ENCODE measurements at places on chromosomes 4 and X.

DNA sequence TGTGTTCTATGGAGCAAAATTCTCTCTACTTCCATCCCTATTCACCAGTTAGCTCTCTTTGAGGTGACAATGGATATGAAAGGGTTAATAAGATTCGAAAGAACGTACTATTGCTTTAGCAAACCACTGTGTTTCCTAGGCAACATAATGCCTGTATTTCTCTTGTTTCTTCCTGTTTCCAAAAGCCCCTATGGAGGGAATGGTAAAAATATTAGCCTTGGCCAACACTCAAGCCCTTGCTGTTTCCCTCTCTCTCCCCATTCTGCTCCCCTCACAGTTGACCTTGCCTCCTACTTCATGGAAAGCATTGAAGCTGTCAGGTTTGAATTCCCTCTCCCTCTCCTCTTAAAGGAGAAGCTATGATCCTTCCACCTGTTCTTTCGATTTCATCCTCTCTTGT lies 9.6 kb upstream of the PGRMC1 start:
- DNase-seq = no peak

- no peak for DNase-seq
These were observed 2.8 kb upstream of the TIFA start for GRCh38 chr4:112288455-112288854.

DNA sequence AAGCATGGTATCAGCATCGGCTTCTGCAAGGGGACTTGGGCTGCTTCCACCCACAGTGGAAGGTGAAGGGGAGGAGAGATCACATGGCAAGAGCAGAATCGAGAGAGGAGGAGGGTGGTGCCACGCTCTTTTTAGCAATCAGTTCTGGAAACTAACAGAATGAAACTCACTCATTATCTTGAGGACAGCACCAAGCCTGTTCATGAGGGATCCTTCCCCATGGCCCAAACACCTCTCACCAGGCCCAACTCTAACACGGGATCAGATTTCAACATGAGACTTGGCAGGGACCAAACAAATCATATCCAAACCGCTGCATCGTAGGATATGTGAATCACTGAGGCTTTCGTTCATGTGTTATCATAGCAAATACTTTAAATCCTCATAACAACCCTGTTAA lies 125.5 kb downstream of the GPC3 start:
- no peak for DNase-seq

DNA sequence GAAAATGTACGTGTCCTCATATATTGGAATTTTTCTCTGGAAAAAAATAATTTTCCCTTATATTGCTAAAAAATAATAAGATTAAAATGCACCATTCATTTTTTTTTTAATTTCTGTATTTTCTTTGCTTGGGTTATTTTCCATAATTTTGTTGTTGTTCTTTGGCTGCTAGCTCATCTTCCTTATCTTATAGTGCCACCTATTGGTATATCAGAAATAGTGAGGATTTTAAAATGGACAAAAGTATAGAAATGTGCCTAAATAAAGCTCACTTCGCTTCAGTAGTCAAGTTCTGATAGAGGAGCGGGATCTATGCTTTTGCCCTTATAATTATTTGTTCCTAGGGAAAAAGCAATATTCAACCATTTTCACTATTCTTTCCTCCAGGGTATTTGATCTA lies 134.8 kb downstream of the NAP1L3 start:
- no peak for DNase-seq

GRCh38 chr4:183600189-183600685 lies 58.7 kb downstream of the RWDD4 start:
- DNase-seq = no peak

GRCh38 chr4:20832826-20833225 lies 132.6 kb downstream of the PACRGL start:
- DNase-seq = no peak

GRCh38 chrX:107675823-107676555 lies 47.7 kb downstream of the PRPS1 start:
- DNase-seq = peak; percentile 3

DNA sequence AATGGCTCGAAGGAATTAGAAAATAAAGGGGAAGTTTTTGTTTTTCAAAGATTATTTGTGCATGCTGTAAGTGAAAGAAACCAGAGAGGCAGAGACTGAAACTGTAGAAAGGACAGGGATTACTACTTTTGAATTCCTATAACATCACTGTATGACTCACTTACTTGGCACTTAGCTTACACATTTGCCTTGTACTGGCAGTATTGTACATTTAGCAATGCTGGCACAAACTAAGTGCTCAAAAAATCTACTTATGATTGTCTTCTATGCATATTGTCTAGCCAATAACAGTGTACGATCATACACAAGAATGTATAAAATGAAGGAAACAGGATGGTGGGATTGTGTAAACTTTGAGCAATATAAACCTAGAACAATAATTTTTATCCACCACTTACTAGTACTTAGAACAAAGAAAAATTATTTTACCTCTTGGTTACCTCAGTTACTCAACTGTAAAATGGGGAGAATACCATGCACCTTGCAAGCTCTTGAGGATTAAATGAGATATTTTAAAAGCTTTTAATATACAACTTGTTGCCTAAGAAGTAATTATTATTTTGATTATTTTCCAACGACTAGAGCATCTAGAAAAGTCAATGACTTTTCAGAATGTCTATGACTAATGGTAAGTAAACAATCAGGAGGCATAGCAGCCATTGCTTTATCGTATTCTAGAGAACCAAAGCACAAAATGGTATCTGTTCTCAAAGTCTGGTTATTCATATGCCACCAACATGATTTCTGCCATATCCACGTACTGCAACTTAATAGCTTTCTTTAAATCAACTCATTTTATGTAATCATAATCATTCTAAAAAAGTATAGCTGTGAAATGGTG lies 4.7 kb downstream of the FAM120C start:
- no peak for DNase-seq

DNA sequence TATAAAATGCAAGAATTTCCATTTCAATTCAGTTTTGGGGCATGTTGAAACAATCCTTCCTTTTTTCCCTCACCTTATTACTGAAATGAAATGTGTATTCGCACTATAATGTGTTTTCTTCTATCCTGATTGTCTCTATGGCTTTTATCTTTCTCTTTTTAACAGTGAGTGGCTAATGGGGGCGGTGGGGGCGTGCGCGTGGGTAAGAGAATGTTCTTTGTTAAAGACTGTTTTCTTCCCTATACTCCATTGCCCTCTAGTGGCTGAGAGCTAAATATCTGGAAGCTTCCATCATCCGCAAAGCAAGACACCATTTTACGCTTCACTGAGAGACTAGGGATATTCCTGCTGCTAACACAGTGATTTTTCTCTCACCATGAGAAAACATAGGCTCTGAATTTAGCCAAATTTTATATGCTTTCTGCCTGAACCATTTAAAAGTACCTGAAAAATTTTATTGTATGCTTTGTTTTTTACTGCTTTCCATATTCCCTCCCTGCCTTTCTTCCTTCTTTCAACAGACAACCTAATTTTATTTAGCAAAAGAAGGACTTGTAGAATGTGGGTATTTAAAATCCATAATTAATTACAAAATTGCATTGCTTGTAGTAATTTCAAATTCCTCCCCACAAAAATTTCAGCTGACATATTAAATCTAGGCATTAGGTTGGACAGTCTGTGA lies 194.0 kb downstream of the GASK1B start:
- DNase-seq = no peak

GRCh38 chrX:78476701-78477100 lies 149.3 kb upstream of the CYSLTR1 start:
- DNase-seq = no peak

DNA sequence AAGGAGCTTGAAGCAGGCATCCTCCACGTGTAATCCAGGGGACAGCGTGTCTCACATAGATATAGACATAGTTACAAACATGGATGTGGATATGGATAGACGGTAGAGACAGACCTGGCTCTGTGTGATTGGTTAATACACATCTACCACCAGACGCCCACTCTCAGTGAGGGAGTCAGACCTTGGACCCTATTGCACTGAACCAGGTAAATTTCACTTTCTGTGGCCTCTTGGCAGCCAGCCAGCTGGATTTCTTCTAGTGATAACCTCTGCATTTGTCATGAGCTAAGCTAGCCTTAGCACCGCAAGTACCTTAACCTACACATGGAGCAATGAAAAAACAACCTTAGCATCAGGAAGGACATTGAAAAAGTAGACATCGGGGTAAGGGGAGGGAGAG lies 79.2 kb upstream of the ACSL4 start:
- no peak for DNase-seq

GRCh38 chrX:122739770-122740169 lies 444.3 kb upstream of the GRIA3 start:
- DNase-seq = no peak

- DNase-seq = no peak
These were observed 66.8 kb upstream of the UCP1 start for GRCh38 chr4:140635606-140636005.

GRCh38 chr4:37678624-37679023 lies 7.6 kb downstream of the RELL1 start:
- no peak for DNase-seq

- no peak for DNase-seq
These were observed 277.7 kb upstream of the TET2 start for GRCh38 chr4:104868958-104869357.

DNA sequence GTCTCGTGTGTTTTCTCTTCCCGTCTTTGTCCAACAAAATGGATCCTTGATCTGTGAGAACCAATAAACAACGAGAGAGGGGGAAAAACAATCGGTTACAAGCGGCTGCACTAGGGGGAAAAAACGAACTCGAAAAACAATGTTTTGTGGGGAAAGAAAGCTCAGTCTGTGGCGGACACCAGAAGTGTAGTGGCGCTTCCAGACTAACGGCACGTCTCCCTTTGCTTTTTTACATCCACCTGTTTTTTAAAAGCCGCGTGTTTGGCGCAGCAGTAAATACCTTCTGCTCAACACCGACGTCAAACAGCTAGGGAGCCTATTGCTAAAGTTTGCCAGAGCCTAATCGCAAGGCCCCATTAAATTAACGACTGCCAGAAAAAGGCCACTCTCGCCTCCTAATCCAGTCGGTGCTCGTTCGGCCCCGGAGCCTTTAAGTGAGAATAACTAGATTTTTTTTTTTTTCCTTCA lies 3.3 kb downstream of the NKX6-1 start:
- DNase-seq = no peak

- no peak for DNase-seq
These were observed 128.0 kb downstream of the AFAP1 start for GRCh38 chr4:7811536-7812191.

- no peak for DNase-seq
These were observed 45.1 kb downstream of the ADGRL3 start for GRCh38 chr4:61245069-61245714.

DNA sequence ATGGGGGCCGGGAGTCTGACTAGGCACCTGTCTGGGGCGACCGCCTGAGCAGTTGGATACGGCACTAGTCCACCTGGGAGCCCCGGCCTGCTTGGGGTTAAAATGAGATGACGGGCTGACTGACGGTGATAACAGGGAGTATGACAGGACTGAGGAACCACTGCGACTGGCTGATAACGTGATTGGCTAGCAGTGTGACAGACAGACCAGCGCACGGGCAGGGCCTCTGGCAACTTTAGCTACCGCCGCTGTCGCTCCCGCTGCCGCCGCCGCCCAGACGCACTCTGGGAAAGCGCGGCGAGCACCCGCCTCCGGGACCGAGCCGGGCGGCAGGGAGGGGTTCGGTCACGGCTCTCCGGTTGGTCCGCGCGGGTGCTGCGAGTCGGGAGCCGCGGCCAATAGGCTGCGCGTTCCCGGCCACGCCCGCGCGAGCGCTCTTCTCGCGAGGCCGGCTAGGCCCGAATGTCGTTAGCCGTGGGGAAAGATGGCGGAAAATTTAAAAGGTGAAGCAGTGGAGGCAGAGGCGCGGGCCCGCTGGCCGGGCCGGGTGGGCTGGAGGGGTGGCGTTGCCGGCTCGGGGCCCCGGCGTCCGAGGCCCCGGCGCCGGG lies at the start of gene SUV39H1:
Gene SUV39H1 (plus strand): TSS at position 434 of the 608 bp plus-strand sequence. CDS start 51 bp downstream, at position 485.
- DNase-seq = peak; percentile 88

DNA sequence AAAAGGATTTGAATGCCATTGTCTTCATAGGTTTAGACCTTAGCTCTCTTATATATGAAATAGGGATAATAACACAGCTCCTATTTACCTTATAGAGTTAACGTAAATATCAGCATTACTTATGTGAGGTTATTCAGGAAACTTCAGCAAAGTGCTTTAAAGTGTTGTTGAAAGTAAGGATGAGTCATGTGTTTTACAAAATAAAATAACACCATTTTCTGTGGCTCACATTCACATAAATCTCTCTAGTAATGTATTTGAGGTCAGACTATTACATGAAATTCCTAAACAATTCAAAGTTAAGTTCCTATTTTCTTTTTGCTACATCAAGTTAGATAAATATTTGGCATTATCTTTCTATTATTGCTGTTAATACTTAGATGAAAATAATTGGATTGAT lies 2.9 kb downstream of the GNRHR start:
- DNase-seq = no peak

DNA sequence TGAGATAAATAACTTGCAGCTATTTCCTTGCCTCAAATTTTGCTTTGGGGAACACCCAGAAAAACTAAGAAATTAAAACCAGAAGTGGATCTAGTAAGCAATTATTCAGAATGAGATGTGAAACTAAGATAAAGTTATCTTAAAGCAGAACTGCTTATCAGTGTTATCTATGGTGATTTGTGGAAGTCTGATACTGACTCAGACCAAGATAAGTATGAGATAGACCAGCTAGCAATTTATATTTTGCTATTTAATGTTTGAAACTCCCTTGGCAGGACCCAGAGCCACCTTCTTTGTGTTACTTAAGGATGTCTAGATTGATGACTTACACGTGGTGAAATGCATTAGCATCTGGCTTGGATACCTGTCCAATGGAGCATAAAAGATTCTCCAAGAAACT lies 368.1 kb downstream of the EPHA5 start:
- DNase-seq = no peak

- DNase-seq = no peak
These were observed 44.9 kb upstream of the DDX3X start for GRCh38 chrX:41289095-41289494.

DNA sequence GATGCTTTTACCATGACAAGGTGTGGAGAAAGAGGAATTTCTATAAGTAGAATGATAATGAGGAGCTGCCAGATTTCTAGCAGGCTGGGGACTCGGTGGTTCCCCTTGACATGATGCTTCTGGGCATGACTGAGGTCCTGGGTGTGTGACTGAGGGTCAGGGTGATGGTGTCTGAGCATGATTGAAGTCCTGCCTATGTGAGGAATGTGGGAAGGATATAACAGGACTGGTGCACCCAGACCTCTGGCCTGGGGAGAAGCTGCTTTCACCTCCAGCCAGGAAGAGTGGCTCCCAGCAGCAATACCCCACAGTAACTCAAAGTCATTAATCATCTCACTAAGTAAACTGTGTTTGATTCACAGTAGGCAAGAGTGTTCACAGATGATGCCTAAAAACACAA lies 17.4 kb downstream of the SORBS2 start:
- no peak for DNase-seq

- no peak for DNase-seq
These were observed 131.3 kb downstream of the IL1RAPL2 start for GRCh38 chrX:104697294-104697693.

- no peak for DNase-seq
These were observed 4.0 kb upstream of the ZFX start for GRCh38 chrX:24145303-24146186.

- DNase-seq = no peak
These were observed 76.2 kb upstream of the DDX3X start for GRCh38 chrX:41257801-41258200.
